Forelimb muscle (tissue), 1 donor: ENCODE measurements at places on chromosomes 5 and 9.

DNA sequence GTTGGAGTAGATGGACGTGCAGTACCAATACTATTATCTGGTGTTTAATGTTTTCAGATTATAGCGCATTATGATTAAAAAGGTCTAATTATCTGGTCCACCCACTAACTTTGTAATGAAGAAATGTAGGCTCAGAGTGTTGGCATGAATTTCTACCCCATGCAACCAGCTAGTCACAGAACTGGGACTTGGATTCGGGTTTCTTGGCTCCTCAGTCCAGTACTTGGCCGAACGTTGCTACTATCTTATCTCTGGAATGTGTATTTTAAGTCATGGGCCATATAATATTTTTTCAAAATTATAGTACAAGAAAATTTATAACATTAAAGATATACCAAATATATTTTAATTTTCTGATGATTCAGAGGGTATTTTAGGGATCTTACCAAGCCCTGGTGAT lies 657.5 kb upstream of the DMAC1 start:
- DNase-seq, result no peak

GRCh38 chr9:113960768-113961167 lies 84.7 kb downstream of the ZNF618 start:
- no peak for DNase-seq

GRCh38 chr9:130660326-130660682 lies 4.1 kb upstream of the PRDM12 start:
- no peak for DNase-seq

- DNase-seq, result no peak
Measured at GRCh38 chr5:135171336-135171735, 137.3 kb upstream of the PITX1 start.

GRCh38 chr9:70995511-70995910 lies 125.9 kb downstream of the TRPM3 start:
- no peak for DNase-seq

- DNase-seq, result no peak
Measured at GRCh38 chr9:81150016-81150625, 539.2 kb downstream of the TLE1 start.

DNA sequence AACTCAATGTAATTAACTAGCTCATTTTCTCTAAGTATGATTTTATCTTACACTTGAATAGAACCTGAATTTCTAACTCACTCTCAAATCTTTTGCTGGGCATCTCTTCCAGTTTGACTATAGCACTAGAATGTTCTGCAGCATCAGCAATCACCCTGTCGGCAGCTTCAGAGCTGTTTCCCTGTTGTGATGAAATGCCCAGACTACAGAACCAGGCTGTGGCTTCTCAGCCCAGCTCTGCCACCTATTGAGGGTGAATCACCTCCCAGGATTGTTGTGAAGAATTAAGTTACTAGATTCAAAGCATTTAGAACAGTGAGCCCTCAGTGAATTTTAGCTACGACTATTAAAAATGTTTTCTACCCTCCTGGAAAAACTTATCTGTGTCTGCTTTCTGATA lies 90.4 kb upstream of the ANKRD55 start:
- DNase-seq, result no peak

GRCh38 chr5:3512361-3513095 lies 83.1 kb upstream of the IRX1 start:
- no peak for DNase-seq

- DNase-seq, result no peak
Measured at GRCh38 chr5:158233735-158234322, 374.9 kb upstream of the CLINT1 start.

GRCh38 chr5:850511-851006 lies at the start of gene ZDHHC11:
TSS of gene ZDHHC11 (minus strand) at chr5:850986. CDS start at chr5:850602, 384 bp downstream.
- DNase-seq, result no peak

DNA sequence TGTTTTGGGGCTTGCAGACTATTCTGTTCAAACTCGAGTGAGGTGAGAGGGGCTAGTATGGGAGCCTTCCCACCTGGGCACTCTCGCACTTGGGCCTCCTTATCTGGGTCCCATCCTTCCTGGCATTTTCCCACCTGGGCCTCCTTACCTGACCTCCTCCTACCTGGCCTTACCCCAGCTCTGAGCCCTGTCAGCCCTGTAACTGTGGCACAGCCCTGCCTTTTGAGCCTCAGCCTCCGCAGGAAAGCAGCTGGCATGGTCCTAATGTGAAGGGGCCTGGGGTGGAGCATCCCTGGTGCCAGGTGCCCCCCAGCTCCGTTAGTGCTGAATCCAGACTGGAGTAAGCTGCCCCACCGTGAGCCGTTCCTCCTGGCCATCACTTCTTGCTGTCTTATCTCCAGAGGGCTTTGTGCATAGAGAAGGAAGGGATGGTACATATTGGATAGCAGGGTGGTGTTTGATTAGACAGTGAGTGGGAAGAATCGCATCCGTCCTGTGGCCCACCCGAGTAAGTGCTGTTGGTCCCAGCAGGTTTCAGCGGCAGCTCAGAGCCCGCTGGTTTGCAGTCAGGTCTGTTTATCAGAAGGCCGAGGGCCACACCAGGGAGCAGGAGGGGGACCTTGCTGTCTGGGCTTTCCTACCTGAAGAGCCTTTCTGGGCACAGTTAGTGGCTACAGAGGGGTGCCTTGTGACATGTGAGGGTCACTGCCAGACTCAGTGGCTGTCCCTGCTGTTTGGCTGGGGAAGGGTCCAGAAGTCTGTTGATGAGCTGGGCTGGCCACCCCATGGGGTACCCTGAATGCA lies 76.5 kb downstream of the WNK2 start:
- no peak for DNase-seq

DNA sequence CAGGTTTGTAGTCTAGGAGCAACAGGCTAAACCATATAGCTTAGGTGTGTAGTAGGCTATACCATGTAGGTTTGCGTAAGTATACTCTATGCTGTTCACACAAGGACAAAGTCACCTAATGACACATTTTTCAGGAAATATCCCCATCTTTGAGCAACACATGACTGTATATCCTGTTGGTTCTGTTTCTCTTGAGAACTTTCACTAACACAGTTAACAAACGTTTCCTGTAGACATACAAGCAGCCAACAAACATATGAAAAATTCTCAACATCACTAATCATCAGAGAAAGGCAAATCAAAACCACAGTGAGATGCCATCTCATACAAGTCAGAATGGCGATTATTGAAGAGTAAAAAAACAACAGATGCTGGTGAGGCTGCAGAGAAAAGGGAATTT lies 68.2 kb downstream of the NR2F1-AS1 start:
- no peak for DNase-seq

- DNase-seq, result no peak
Measured at GRCh38 chr5:138981131-138981530, 106.0 kb upstream of the LRRTM2 start.

DNA sequence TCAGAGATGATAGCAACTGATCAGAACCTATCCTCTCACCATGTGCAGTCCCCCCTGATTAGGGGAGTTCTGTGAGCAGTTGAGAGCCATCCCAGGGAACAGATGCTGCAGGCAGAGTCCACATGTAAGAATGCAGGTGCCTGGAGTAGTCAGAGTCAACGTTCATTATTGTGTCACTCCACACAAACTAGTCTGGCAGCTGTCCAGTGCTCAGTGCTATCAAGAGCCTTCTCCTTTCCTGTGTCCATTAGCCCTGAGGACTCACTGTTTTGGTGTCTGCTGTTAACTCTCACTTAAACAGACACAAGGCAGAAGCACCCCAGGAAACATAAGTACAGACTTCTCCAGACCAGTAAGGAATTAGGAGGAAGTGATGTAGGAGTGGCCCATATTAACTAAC lies 2.5 kb downstream of the SH3TC2 start:
- DNase-seq, result no peak

GRCh38 chr5:133738271-133738670 lies 125.9 kb upstream of the FSTL4 start:
- no peak for DNase-seq

- no peak for DNase-seq
Measured at GRCh38 chr5:9151684-9152427, 394.0 kb downstream of the SEMA5A start.
